ENCODE measurements at places on chromosomes 12 and 14.
A peak's percentile ranks its signal among the peaks of the same experiment; 100 is the strongest.

GRCh38 chr14:50657753-50658152, 10.4 kb downstream of the SAV1 start:
- no peak for DNase-seq

- DNase-seq, result no peak
These were observed 1212.0 kb downstream of the GALC start for GRCh38 chr14:86780876-86781510.

DNA sequence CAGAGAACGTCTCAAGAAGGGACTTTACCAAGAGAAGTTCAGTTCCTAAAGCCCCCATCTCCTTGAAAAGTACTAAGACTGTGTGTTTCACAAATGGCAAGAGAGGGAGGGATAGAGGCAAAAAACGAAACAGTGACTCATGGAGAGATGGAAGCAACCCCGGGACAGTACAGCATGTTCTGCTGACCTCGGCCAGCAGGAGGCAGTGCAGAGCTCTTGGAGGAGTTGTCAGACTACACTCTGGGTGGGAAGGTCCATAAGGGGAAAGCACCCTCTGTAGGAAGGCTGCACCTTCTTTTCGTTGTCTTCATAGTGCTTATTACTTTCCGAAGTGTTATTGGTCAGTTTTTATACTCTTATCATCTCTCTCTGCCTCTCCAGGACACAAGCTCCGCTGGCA, 525.2 kb upstream of the CCDC196 start:
- peak; percentile 62 for DNase-seq

GRCh38 chr12:96994900-96995299, 87.8 kb downstream of the NEDD1 start:
- DNase-seq, result no peak

DNA sequence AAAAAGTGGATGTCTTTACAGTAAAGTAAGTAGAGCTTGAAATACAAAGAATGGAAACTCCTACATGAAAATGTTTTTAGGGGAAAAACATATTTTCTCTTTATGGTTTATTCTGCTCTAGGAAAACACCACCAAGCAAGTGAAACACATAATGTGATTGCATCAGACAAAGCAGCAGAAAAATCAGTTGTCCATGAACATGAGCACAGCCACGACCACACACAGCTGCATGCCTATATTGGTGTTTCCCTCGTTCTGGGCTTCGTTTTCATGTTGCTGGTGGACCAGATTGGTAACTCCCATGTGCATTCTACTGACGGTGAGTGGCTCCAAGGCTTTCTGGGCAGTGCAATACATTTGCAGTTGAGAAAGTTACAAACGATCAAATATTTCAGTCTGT, 42.6 kb upstream of the PLEKHD1 start:
- DNase-seq, result no peak

GRCh38 chr12:3554371-3555115, 63.5 kb downstream of the PRMT8 start:
- no peak for DNase-seq

GRCh38 chr12:131923260-131923659, 5.8 kb upstream of the PUS1 start:
- no peak for DNase-seq

Measured in activated CD8-positive, alpha-beta memory T cell treated with anti-CD3 and anti-CD28 coated beads for 48 hours (primary cell).